Urinary bladder (tissue), 4 donors: ENCODE measurements at places on chromosomes 3 and 15. TPM values are rescaled to one million over a fixed set of nuclear protein-coding genes. Genes with fewer than 3 reads are reported as not detected.

DNA sequence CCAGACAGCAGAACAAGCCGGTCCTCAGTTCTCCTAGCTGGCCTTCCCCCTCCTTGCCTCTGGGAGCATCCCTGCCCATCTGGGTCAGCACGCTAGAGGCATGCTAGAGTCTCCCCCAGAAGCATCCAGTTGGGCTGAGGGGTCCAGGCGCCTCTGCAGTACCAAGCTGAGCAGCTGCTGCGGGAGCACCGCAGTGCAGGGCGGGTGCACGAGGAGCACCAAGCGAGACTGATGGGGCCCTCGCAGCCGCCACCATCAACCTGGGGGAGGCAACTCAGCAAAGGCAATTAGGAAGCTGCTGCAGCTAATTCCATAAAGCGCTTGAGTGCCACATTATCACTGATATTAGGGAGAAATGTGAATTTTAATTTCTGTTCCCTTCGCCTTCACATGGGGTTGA lies 12.4 kb downstream of the CACNA2D3 start:
- no peak for DNase-seq

- DNase-seq, result no peak
These were observed 263.4 kb upstream of the TLE3 start for GRCh38 chr15:70361106-70361505.

DNA sequence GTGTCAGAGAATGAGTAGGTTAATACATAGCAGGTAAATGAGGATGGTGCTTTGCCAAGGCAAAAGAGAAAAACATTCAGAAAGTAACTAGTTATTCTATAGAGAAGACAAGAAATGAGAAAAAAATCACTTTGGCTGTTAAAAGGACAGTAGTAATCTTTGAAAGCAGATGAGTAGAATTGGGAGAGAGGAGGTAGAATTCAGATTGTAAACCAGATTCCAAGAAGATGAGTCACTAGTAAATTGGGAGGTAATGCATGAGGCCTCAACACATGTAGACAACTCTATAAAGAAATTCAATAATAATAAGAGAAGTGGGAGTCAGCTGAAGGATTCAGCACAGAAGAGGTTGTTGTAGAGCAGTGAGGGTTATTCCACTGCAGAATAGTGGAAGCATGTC lies 81.4 kb downstream of the MBNL1 start:
- DNase-seq, result no peak

DNA sequence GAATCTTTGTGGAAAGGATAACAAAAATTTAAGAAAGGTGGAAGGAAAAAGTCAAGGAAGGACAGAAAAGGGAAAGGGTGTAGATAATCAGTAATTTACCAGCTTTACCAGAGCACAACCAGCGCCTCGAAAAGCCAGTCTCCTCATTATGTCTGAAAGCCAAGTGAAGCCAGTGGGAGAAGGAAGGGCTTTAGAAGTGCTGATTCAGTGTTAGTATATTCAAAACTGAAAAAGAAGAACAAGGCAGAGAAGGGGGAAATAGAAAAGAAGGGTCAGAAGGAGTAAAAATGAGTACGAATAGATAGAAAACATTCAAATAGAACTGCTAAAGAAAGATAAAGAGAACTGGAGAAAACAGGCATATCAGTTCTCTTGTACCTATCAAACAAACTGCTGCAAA lies 4.1 kb downstream of the PBRM1 start:
- no peak for DNase-seq

- no peak for DNase-seq
These were observed 594.1 kb downstream of the NR2F2 start for GRCh38 chr15:96924570-96924969.

GRCh38 chr3:14405360-14406238 lies 3.2 kb downstream of the SLC6A6 start:
- DNase-seq, result no peak

- DNase-seq, result no peak
These were observed 48.8 kb upstream of the PTX3 start for GRCh38 chr3:157387708-157388435.

- no peak for DNase-seq
These were observed 242.6 kb upstream of the TOPAZ1 start for GRCh38 chr3:43998836-43999727.

Gene C3orf62
- 6.0 TPM for total RNA-seq

DNA sequence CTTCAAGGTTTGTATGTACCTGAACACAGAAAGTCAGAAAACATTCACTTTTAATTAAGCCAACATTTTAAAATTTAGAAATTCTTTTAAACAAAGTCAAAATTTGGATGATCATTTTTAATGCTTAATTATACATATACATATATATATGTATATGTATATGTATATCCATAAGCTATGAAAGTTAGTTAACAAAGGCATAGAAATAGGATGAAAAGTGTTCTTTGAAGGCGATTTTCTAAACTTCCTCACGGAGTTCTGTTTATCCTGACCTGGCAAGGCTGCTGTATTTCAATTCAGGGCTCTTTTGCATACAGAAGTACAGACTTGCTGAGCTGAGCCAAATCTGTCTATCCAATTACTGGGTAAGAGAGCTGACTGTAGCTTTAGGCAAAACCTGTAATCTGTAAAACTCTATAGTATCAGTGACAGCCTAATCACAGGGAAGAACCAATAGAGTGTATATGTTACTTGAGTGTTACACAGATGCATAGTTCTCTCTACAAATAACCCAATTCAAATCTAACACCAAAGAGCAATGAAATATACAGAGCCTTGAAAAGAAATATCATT lies 32.1 kb upstream of the THRB start:
- no peak for DNase-seq

DNA sequence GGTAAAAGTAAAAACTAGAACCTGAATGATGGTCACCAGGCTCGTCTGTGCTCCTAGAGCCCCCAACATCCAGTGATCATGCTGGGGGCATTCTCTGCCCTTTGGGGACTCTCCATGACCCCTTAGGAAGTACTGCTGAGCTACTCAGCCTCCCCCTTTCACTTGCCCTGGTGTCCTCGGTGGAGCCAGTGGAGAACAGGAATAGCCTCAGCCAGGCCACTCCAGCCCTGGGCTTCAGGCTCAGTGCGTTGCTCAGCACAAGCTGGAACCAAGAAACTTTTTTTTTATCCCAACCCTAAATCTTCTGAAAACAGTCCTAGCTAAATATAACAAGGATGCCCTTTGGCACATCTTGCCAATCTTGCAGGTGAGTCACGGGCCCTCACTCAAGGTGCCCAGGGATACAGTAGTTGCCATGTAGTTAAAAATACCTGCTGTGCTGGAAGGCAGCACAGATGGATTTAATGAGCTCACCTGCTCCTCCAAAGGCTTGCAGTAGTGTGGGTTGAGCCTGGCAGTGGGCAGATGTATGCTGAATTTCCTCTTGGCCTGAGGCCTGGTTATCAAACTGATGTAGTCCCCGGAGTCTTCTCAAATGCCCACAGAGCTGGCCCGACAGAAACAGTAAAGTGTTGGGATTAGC lies 46.9 kb upstream of the TMEM158 start:
- DNase-seq, result no peak

GRCh38 chr15:37086521-37086920 lies 13.8 kb downstream of the MEIS2 start:
- DNase-seq, result no peak

Gene CPN2
- not detected for total RNA-seq

Gene TRIM42
- not detected for total RNA-seq

- DNase-seq, result no peak
These were observed 933 bp upstream of the APEH start for GRCh38 chr3:49673121-49673714.

DNA sequence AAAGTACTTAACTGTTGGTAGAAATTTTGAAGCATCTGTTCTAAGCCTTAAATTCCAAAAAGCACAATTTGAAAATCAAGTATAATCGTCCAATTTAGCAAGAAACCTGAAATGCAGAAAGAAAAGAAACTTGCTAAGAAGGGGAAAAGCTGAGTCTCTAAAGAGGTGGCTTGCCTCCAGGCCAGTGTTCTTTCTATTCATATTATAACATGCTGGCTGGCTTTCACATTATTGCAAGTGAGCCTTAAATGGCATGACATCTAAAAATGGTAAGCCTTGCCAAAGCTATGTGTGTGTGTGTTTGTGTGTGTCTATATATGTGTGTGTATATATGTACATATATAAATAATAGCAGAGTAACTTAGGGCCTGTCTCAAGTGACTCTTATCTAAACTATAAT lies 89.5 kb downstream of the FGF12 start:
- no peak for DNase-seq

GRCh38 chr15:48021336-48022086 lies 99.3 kb upstream of the SLC24A5 start:
- no peak for DNase-seq

DNA sequence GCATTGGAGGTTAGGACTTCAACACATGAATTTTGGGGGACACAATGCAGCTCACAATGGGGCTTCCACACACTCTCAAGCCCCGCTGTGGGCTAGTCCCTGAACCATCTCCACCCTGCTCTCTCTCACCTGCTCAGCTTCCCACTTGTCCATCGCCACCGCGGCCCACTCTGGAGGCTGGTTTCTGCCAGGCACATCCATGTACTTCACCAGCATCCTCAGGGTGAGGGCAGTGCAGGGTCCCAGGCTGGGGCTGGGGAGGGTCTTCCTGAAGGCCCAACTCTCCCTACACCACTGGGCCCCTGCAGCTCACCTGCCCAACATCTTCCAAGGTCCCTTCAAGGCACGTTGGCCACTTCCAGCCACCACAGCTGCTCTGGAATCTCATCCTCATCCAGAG lies 46.4 kb downstream of the KLF15 start:
- DNase-seq, result no peak

DNA sequence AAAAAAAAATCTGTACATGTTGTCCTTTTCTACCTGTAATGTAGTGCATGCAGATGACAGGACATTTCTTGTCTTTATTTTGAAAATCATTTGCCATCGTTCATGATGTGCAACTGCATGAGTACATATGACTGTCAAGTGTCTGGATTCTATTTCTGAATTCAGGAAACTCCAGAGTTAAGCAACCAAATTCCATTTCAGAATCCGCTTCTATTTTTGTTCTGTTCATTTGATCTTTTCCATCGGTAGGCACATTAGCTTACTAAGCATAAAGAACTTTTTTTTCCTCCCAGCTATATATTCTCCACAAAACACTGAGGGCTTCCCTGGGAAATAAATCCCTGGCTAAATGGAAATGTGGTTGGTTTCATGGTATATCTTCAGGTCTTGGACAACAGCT lies 365.6 kb downstream of the PTPRG start:
- no peak for DNase-seq

DNA sequence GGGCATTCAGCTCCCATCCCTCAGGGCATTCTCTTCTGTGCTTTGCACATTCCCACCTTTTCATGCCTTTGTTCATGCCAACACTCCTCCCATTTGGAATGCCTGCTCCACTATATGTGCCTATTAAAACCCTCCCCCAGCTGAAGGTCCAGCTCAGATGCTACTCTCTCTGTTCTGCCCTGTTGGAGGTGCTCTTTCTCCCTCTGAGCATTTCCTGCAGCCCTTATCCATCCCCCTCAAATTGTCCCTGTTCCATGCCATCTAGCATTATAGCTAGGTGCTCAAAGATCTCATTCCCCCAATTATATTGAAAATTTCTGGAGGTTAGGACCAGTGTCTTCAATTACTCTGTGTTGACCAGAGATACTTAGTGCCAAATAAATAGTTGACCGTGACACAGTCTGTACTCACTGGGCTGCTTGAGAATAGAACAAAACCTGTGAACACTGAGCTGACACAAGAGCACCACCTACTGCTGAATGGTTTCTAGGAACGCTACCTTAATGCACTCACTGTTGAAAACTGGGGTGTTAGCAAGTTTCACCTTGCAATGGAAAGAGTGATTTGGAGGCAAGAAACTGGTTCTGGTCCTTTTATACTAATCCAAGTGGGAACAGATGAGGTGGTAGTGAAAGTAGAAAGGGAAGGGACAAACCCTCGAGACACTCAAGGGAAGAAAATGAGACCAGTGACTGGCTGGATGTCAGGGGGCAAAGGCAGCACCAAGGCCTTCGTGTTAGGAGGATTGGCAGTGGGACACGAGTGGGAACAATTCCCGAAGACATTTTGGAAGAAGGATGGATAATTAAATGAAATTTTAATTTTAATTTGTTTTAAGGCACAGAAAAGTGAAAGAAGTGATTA lies 289.8 kb upstream of the ROPN1 start:
- DNase-seq, result no peak

DNA sequence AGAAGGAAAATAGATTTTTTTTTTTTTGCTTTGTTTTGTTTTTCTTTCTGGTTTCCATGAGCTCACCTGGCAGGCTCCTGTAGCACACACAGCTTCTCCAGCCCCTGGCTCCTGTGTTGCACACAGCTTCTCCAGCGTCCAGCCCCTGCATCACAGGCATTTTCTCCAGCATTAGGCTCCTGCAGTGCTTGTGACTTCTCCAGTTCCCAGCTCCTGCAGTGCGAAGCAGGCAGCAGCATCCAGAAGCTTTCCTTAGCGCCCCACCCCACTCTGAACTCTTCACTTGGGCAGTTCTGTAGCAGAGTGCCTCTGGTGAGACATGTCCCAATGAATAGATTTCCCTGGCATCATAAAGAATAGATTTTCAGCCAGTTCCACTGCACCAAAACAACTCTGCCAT lies 5.5 kb upstream of the CCDC39 start:
- DNase-seq, result no peak

Gene TRPM1
- total RNA-seq, result not detected

DNA sequence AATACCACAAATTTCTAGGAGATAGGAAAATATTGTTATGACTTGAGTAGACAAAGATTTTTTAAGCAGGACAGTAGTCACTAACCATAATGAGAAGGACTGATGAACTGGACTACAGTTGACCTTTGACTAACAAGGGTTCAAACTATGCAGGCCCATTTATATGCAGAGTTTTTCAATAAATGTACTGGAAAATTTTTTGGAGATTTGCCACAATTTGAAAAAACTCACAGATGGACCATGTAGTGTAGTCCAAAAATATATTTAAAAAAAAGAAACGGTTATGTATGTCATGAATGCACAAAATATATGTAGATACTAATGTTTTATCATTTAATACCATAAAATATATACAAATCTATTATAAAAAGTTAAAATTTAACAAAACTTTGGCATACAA lies 151.8 kb downstream of the LRRN1 start:
- no peak for DNase-seq

GRCh38 chr3:31445701-31446100 lies 87.0 kb upstream of the STT3B start:
- DNase-seq, result no peak

Gene MYH15
- total RNA-seq, result 1.2 TPM

DNA sequence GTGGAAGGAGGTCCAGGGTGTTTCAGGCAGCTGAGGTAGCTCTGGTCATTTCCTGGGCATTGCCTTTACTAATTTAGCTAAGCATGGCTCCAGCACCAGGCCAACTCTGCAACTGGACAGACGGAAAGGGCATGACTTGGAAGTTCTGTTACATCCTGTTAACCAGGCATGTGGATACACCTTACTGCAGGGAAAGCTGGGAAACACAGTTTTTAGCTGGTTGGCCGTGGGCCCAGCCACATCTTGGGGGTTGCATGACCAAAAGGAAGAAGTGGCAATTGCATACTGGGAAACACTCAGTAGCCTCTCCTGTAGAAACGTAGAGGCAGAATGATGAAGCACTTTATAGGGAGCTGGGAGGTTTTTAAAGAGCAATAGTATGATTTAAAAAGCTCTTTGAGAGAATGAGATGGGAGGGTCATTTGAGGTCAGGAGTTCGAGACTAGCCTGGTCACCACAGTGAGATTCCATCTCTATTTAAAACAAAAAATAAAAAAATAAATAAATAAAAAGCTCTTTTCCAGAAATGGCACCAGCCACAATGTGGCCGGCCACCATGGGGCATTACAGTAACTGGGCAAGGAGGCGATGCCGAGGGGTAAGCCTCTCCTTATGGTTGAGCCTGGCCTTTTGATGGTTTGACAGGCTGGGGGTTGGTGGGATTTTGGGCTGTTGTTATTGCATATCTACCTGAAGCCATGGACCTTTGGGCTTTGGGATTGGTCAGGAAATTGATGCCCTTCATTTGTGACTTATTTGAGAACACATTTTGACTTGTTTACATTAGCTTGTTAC lies 28.6 kb downstream of the TRAK1 start:
- DNase-seq, result no peak
